ENCODE measurements at places on chromosomes 7 and 10.
A peak's percentile ranks its signal among the peaks of the same experiment; 100 is the strongest.

DNA sequence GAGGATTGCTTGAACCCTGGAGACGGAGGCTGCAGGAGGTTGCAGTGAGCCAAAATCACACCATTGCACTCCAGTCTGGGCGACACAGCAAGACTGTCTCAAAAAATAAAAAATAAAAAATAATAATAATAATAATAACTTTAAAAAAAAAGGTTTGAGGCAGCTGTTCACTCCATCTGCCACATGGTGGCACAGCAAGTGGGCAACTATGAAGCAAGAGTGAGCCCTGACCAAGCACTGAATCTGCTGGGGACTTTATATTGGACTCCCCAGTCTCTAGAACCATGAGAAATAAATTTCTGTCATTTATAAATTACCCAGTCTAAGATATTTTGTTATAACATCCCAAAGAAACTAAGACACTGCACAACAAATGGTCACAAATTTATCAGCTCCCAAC, 14.6 kb upstream of the BRI3 start:
- no peak for DNase-seq

- no peak for DNase-seq
Measured at GRCh38 chr10:8189458-8189857, 135.0 kb downstream of the GATA3 start.

GRCh38 chr7:46007194-46007593, 86.1 kb upstream of the IGFBP3 start:
- DNase-seq: no peak

GRCh38 chr7:74048999-74049599, 21.1 kb downstream of the ELN start:
- DNase-seq: no peak

DNA sequence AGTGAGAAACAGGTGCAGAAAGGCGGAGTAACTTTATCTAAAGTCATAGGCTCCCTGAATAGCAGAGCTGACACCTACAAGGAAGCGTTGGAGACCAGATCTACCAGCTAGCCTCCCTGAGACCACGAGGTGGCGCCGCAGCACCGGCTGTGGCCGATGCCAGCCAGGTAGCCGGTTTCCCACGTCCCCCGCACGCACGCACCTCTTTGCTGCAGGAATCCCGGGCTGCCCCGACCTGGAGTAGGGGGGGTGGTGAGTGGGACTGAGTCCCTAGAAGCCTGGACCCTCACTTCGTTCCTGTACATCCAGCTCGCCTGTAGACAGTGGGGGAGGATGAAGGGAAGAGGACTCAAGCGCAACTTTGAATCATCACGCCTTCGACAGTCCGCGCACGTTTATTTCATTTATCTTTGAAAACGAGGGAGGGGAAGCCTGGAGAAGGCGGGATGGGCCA, 3.7 kb downstream of the ELOVL3 start:
- DNase-seq: peak; percentile 76

DNA sequence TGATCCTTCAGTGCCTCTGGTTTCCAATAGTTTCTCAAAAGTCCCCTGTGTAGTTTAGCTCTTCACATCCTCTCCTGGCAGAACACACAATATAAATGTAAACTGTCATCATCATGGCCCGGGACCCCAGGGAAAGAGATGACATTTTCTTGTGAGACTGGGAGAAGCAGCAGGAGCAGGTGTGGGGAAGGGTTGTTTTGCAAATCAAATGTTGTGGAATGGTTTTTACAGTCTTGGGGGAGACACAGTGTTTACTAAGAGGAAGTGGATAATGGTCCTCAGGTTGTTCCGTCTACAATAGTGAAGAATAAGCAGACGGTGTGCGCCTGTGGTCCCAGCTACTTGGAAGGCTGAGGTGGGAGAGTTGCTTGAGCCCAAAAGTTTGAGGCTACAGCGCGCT, 159.1 kb downstream of the SEC23IP start:
- no peak for DNase-seq

- no peak for DNase-seq
Measured at GRCh38 chr10:29397221-29397620, 108.4 kb downstream of the LYZL1 start.

- DNase-seq: no peak
Measured at GRCh38 chr10:132455441-132455971, 58.5 kb downstream of the PWWP2B start.

GRCh38 chr10:117535298-117536071, 7.1 kb upstream of the EMX2 start:
- DNase-seq: no peak

- DNase-seq: no peak
Measured at GRCh38 chr7:71972534-71972933, 439.6 kb downstream of the CALN1 start.

- no peak for DNase-seq
Measured at GRCh38 chr10:18699849-18700840, 40.9 kb downstream of the ARL5B start.

DNA sequence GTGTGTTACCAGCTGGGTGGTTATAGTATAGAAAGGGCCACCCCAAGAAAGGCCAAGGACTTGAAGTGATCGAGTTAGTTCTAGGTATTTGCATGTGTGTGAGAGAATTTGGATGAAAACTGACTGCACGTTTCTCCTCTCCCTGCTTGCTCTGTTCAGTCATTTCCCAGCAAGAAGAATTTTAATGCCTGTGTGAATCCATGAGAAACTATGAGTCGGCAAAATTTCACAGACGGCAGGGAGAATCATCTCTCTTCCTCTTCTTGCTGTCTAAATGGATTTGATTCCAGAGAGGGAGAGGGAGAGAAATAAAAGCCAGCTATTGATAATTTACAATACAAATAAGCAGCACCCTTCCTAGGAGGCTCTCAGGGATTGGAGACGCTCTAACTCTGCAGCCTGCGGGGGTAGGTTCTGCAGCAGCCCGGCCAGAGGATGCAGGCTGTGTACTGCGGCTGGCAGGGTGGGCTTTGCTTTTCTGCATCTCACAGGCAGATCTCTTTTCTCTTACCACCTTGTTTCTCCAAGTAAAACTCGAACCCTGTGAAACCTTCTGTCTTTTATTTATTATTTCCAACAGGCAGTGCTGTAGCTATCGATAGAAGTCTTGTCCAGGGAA, 183.6 kb downstream of the TCF7L2 start:
- DNase-seq: peak; percentile 31

DNA sequence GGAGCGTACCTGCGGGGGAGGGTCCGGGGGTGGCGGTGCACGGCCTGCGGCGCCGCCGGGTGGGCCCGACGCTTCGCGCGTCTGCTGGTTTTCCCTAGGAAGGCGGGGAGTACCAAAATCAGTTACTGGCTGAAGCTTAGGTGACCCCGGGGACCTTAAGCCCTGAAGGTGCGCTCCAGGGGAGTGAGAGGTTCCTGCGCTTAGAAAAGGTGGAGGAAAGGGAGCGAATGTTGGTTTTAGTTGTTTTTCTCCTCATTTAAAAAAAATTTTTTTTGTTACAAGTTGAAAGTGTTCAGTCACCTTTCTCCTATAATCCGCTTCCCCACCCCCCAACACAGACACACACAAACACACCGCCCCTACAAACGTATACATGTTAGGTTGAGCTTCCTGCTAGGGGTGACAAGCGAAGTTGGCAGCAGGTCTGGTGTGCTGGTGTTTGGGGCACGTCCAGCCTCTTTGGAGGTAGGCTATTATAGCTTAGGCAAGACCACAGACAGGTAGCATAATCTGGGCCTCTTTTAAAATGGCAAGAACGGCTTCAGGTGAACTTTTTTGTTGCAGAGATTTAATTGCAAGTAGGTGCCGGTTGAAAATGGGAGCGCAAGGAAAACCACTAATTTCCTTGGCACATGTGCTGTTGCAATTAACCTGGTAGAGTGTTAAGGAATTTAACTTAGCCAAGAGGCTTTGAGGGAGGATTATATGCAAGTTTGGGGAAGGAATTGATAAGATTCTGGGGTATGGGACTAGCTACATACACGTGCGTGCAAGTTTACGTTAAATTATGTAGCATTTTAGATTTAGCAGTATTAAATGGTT, 945 bp downstream of the ADD3 start:
- peak; percentile 33 for DNase-seq

- DNase-seq: no peak
Measured at GRCh38 chr10:130350996-130351395, 214.8 kb downstream of the GLRX3 start.

- no peak for DNase-seq
Measured at GRCh38 chr7:75054744-75055143, 18.9 kb downstream of the RCC1L start.

GRCh38 chr10:97540669-97541500, 31.7 kb upstream of the ANKRD2 start:
- DNase-seq: no peak

DNA sequence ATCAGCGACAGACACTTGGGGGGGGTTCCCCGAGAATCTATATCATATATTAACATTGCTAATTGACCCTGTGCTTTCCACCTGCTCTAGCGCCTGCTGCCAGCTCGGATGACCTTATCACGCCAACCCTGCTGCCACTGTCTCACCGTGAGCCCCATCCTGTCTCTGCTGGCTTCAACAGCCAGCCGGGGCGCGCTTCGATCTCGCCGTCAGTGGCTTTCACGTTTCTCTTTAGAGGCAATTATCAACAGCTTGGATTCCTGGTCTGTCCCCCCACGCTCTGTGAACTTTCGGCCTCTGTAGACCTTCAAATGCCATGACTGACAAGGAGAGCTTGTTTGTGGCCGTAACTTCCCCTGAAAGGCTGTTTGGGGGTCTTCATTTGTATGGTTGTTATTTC, 123.0 kb downstream of the EBF3 start:
- DNase-seq: no peak

- DNase-seq: no peak
Measured at GRCh38 chr10:14592026-14592425, 182.7 kb downstream of the FAM107B start.

- DNase-seq: no peak
Measured at GRCh38 chr10:5645944-5646617, 20.3 kb downstream of the ASB13 start.

GRCh38 chr7:29254591-29254990, 60.0 kb downstream of the CHN2 start:
- DNase-seq: no peak

DNA sequence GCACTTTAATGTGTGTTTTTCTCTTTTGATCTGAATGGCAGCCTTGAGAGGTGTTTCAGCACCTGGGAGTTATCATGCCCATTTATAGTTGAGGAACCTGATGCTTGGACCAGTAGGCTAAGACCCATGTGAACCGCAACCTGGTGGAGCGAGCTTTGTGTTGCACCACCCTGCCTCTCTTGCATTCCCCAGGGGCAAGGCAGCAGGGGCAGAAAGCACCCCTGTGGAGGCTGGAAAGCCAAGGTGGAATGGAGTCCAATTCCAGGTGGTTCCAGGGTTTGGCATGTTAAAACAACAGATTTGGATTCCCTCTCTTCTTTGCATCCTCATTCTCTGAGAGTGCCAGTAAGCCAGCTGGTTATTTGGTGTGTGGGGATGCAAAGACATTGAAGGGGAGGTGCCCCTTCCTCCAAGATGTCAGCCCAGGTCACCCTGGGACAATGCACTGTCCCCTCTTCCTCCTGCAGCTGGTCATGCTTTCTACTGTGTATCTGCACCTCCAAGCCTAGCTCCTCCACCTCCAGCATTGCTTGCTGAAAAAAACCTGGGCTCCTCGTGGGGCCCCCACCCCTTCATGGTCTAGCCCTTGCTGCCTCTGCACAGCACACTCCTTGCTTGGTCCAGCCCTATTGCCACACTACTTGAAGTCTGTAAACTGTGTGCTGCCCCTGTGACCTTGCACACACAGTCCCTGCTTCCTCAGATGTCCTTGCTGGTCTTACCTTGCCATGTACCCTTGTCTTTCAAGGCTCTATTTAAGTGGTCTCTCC, 5.6 kb upstream of the CDH23 start:
- DNase-seq: no peak

GRCh38 chr7:94313926-94314325, 80.8 kb upstream of the COL1A2 start:
- no peak for DNase-seq

DNA sequence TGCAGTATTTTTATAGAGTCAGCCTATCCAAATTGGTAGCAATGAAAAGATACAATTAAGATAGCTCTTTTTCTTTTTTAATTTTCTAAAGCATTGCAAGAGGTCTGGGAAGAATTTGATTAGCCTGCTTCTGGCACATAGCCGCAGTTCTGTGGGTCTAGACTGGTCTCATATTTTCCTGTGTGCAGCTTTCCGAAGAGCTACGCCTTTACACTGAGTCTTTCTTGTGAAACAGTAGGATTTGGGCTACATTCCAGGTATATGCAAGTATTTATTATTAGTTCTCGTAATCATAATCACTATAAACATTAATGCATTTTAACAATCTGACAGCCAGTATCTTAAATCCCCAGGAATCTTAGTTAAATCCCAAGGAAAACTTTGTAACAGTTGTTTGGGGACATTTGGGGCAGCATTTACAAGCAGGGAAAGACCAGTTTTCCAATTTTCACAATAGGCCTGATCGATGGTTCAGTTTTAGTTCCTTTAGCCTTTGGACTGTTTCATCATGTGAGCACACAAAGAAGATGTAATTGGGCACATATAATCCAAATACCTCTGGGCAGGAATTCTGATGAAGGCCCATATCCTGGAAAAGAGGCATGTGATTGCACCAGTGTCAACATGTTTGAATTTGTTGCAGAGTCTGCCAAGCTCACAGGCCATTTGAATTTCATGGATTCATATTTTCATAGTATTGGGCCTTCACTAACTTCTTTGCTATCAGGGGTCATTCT, 287.3 kb downstream of the INHBA start:
- DNase-seq: no peak

DNA sequence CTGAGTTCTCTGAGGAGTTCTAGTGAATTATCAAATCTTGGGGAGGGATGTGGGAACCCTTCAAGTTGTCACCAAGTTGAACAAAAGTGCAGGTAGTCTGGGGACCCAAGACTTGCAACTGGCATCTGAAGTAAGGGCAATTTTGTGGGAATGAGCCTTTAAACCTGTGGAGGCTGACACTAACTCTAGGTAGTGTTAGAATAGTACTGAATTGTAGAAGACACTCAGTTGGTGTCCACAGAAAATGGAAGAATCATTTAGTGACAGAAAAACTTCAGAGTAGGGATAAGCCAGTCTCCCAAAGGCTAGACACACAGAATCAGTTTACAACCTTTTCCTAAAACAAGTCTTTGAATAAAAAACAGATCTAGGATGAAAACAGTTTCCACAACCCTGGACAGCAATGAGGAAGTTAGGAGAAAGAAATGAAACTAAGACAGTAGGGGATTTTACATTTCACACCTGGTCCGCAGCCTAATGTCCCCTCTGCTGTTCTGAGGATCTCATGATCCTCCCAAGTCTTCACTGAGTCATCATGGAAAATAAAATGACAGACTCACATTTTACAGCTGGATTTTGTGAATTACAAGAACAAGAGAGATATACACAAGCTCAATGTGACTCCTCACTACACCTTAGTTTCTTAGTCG, 23.0 kb upstream of the ING3 start:
- DNase-seq: no peak
